Transverse colon (tissue), 4 donors: ENCODE measurements at places on chromosomes 1 and 21.

DNA sequence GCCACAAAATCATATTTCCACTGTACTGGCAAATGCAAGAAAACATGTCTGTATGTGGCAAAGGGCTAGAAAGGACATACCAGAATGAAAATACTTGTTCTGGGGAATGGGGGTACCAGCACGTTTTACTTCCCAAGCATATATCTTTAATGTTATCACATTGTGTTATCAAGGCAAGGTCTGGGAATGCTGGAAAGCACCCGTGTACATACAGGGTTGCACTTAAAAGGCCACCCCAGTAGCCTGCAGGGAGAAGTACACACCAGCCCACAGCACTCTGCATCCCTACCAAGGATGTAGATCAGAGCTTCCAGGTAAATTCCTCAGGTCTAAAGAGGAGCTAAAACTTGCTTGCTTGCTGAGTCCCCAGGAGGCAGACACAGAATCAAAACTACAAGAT is 381.8 kb downstream of the RRAGC start:
- DNase-seq, result no peak

- no peak for DNase-seq
Measured at GRCh38 chr1:235946571-235946981, 79.9 kb upstream of the LYST start.

DNA sequence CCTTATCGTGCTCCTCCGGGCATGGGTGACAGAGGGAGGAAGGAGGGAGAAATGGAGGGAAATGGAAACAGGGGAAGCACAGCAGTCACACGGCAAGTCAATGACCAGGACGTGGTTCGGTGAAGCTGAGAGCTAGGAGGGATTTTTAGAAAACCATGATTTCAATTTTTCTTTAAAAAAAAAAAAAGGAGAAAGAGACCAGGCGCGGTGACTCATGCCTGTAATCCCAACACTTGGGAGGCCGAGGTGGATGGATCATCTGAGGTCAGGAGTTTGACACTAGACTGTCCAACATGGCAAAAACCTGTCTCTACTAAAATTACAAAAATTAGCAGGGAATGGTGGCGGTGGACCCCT is 776 bp upstream of the TNFRSF9 start:
- no peak for DNase-seq

- peak; percentile 84 for DNase-seq
Measured at GRCh38 chr1:54996359-54996868, 2.3 kb upstream of the BSND start.

GRCh38 chr1:14189381-14189780 is 409.1 kb upstream of the KAZN start:
- DNase-seq, result no peak
